ENCODE measurements at places on chromosomes 1 and 21.

- H3K4me3 ChIP-seq, result no peak overlapping the region
- H3K4me1 ChIP-seq, result no peaks in the 10 kb centered on the region
- no peaks in the 10 kb centered on the region for H3K27me3 ChIP-seq
- no peak overlapping the region for H3K27ac ChIP-seq
Measured at GRCh38 chr21:17146426-17146825, 366.4 kb upstream of the CXADR start.

DNA sequence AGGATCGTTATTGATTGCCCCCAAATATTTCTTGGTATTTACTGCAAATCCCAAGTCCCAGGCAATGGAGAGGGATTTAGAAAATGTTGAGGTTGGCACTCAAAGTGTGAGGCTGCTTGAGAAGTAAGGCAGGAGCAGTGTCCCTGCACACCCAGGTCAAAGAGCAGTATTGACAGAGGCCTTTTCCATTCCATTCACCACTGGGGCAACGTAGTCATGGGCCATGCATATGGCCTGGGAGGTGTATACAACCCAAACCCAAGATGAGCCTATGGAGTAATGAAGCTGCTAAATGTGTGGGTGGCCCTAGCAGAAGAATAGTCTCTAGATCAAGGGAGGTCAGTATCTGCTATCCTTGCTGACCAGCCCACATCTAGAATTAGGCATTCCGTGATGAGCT is 245.6 kb downstream of the FOXD2 start:
- DNase-seq, result no peak
- H3K36me3 ChIP-seq, result no peaks in the 10 kb centered on the region
- peaks cover 8% of the 10 kb centered on the region for H3K27me3 ChIP-seq
- H3K27ac ChIP-seq, result no peak overlapping the region
- no peaks in the 10 kb centered on the region for H3K4me1 ChIP-seq

DNA sequence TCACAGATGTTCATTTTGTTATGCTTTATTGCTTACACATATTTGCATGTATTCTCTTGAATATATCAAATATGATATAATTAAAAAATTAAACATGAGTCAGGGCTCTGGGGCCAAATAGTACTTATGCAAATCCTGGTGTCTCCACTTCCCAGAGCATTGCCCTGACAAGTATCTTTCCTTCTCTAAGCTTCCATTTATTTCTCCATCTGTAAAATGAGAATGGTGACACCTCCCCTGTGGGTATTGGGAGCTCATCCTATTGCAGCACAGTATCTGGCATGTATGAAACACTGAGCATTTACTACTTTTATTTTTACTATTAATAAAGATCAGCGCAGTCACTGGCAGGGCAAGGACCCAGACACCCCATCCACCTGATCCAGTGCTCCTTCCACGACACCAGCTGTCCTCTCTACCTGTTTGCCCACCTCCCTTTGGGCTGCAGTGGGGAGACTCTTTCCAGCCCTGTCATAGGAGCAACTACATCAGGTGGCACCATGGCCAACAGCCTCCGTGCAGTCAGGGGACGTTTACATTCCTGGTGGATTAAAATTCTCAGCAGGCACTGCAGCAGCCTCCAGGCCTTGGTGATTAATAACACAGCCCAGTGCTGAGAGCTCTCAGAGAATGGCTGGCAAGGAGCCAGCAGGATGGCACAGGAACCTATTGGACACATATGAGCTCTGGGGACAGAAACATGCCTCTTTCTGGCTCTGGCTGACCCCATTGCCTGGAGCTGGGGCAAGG is 113.0 kb downstream of the DMRTB1 start:
- DNase-seq, result no peak
- no peaks in the 10 kb centered on the region for H3K27me3 ChIP-seq
- H3K4me1 ChIP-seq, result no peaks in the 10 kb centered on the region
- H3K4me3 ChIP-seq, result no peak overlapping the region

DNA sequence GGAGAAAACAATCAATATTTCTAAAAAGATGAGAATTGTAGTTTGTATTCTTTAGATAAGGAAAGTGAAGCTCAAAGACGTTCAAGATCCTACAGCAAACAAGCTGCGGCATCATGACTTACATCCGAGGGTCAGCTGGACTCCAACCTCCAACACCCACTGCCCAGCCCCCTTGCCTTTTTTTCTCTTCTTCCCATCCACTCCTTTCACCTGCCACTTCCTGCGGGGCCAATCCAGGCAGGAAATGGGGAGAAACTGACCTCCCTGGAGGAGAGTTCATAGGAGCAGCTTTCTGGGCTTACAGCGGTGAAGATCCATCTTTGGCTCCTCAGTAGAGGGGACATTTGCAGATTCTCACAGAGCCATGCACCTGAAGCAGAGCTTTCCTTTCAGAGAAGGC is 361.5 kb downstream of the PTPRU start:
- H3K36me3 ChIP-seq, result no peaks in the 10 kb centered on the region
- no peaks in the 10 kb centered on the region for H3K27me3 ChIP-seq
- no peak overlapping the region for H3K4me3 ChIP-seq
- DNase-seq, result no peak

GRCh38 chr1:224433041-224433691 is 1.4 kb downstream of the WDR26 start:
- H3K4me1 ChIP-seq, result peaks cover 55% of the 10 kb centered on the region
- H3K27ac ChIP-seq, result peak overlapping the region; percentile 98
- DNase-seq, result peak; percentile 49
- peak overlapping the region; percentile 80 for H3K4me3 ChIP-seq
- H3K36me3 ChIP-seq, result peaks cover 18% of the 10 kb centered on the region

GRCh38 chr1:78043436-78043835 is 2.3 kb upstream of the GIPC2 start:
- H3K27me3 ChIP-seq, result peaks cover 28% of the 10 kb centered on the region
- peaks cover 14% of the 10 kb centered on the region for H3K4me1 ChIP-seq
- H3K27ac ChIP-seq, result no peak overlapping the region
- H3K4me3 ChIP-seq, result no peak overlapping the region

DNA sequence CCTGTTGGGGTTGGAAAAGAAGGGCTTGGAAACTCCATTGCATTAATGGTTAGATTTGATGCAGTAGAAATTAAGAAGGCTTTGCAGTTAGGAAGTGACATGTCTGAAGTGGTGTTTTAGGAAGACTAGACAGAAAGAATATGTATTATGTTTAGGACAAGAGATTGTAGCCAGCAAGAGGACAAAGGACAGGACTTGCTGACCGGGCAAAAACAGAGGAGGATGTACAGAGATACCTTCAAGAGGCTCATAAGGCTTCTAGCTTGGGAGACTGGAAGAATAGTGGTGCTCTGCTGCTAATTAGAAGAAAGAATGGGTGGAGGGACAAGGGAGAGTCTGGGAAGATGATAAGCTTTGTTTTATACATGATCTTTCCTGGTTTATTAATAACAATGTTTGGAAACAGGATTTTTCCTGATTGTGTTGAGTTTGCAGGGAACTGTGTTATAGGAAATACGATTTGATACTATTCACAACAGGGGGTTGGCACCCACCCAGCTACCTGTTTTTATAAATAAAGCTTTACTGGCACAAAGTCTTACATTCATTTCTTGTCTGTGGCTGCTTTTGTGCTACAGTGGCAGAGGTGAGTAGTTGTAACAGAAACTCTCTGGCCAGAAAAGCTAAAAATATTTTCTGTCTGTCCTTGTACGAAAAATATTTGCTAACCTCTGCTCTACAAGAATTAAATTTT is 37.1 kb upstream of the TMCO2 start:
- peaks cover 53% of the 10 kb centered on the region for H3K36me3 ChIP-seq
- no peaks in the 10 kb centered on the region for H3K4me1 ChIP-seq
- DNase-seq, result no peak

DNA sequence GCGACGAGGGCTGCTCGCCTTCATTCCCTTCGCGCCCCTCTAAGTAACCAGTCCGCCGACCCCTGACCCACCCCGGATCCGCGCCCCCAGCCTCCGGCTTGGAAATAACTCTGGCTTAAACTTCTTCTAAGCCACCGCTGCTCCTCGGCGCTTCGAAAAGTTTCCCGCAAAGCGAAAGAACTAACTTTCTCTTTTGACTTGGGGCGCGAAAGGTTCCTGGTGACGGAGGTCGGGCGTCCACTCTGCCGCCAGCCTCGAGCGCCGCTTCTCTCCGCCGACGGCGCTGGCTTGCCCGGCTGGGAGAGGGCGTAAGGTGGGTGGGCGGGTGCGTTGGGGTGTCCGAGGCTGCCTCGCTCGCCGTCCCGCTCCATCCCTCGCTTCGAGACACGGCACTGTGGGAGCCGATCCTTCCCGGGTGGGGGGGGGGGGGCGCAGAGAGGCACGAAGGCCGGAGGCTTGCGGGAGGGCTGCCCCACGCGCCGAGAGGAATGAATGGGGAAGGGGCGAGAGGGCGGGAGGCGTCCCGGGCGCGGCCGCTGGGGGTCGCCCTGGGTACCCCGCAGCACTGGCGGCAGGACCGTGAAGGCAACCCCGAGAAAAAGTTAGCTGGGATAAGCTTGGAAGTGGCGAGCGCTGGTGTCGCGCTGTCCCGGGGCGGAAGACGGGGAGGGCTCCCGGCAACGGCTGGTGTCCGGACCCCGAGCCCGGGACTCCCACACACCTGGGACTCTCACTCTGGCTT is 569 bp downstream of the ATF3 start:
- H3K4me1 ChIP-seq, result peaks cover 39% of the 10 kb centered on the region
- peaks cover 17% of the 10 kb centered on the region for H3K27me3 ChIP-seq
- no peaks in the 10 kb centered on the region for H3K36me3 ChIP-seq
- peak overlapping the region; percentile 99 for H3K27ac ChIP-seq
- peak overlapping the region; percentile 71 for H3K4me3 ChIP-seq
- peak; percentile 74 for DNase-seq

GRCh38 chr1:21397813-21398188 is 42.1 kb upstream of the NBPF3 start:
- H3K27ac ChIP-seq, result no peak overlapping the region
- no peaks in the 10 kb centered on the region for H3K4me1 ChIP-seq
- H3K27me3 ChIP-seq, result no peaks in the 10 kb centered on the region
- DNase-seq, result peak; percentile 46
- H3K36me3 ChIP-seq, result no peaks in the 10 kb centered on the region
- no peak overlapping the region for H3K4me3 ChIP-seq

- no peaks in the 10 kb centered on the region for H3K27me3 ChIP-seq
- no peak overlapping the region for H3K4me3 ChIP-seq
- H3K36me3 ChIP-seq, result no peaks in the 10 kb centered on the region
- no peak for DNase-seq
Measured at GRCh38 chr21:26473471-26473870, 99.6 kb downstream of the CYYR1 start.

GRCh38 chr1:116951200-116951935 is 41.7 kb downstream of the PTGFRN start:
- DNase-seq, result no peak
- H3K27ac ChIP-seq, result peak overlapping the region; percentile 39
- no peak overlapping the region for H3K4me3 ChIP-seq
- no peaks in the 10 kb centered on the region for H3K27me3 ChIP-seq

DNA sequence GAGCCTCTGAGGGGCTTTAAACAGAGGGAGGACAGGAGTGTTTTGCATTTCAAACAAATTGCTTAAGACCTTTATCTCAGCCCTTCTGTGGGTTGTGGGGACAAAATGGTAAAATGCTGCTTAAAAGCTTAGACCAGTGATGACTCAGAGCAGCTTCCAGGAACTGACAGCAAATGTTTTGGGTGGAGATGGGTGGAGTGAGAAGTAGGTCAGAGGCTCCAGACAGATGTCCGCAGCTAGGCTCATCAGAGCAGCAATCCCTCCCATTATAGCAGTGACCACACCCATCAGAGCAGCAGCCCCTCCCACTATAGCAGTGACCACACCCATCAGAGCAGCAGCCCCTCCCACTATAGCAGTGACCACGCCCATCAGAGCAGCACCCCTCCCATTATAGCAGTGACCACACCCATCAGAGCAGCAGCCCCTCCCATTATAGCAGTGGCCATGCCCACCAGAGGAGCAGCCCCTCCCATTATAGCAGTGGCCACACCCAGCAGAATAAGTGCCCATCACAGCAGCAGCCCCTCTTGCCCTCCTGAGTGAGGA is 532.2 kb downstream of the MATN1 start:
- peak overlapping the region; percentile 46 for H3K27ac ChIP-seq
- H3K4me3 ChIP-seq, result no peak overlapping the region
- H3K36me3 ChIP-seq, result no peaks in the 10 kb centered on the region
- no peaks in the 10 kb centered on the region for H3K27me3 ChIP-seq
- no peak for DNase-seq
- peaks cover 13% of the 10 kb centered on the region for H3K4me1 ChIP-seq

DNA sequence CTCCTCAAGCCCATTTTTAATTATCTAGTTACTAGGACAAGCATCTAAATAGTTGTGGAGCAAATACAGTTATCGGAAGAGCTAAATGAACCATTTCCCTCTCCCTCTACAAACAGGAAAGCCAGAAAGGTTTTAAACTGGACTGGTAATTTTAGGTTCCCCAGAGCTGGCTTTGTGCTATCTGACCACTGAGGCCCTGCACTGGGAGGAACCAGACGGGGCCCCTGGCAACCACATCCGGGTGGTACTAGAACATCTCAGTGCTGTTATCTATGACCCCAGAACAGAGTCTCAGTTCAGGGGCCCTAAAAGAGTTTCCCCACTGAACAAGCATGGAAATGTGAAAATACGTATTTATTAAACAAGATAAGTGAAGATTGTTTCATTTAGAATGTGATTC is 7.7 kb upstream of the RSPH1 start:
- H3K4me3 ChIP-seq, result no peak overlapping the region
- H3K27ac ChIP-seq, result no peak overlapping the region
- no peaks in the 10 kb centered on the region for H3K27me3 ChIP-seq
- no peak for DNase-seq
- no peaks in the 10 kb centered on the region for H3K36me3 ChIP-seq
- no peaks in the 10 kb centered on the region for H3K4me1 ChIP-seq

DNA sequence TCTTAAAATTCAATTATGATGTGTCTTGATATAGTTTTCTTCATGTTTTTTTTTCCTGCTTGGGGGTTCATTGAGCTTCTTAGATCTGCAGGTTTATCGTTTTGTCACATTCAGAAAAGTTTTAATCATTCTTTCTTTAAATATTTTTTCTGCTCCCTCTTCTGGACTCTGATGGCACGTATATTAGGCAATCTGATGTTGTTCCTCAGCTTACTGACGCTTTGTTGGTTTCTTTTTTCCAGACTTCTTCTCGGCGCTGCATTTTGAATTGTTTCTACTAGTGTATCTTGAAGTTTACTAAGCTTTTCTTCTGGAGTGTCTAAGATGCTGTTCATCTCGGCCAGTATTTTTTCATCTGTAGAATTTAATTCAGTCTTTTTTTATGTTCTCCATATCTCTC is 44.8 kb upstream of the FMOD start:
- no peak overlapping the region for H3K4me3 ChIP-seq
- H3K27ac ChIP-seq, result no peak overlapping the region
- H3K27me3 ChIP-seq, result no peaks in the 10 kb centered on the region
- DNase-seq, result no peak
- H3K36me3 ChIP-seq, result no peaks in the 10 kb centered on the region

GRCh38 chr1:17663646-17664045 is 91.5 kb upstream of the ACTL8 start:
- H3K4me1 ChIP-seq, result no peaks in the 10 kb centered on the region
- DNase-seq, result no peak
- H3K27me3 ChIP-seq, result no peaks in the 10 kb centered on the region
- H3K4me3 ChIP-seq, result no peak overlapping the region

DNA sequence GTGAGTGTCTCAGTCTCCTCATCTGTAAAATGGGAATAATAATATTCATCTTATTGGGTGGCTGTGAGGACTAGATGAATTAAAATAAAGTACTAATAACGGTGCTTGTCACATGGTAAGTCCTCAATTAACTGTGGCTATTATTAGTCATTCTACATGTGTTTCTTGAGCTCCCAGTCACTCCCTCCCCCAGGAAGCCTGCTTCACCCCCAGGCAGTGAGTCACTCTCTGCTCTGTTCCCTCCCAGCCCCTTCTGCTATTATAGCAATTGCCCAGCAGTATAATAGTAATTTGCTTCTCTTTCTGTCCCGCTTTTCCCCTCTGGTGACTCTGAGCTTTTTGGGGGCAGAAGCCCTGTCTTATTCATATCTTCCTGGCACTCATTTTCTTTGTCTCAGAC is 102.0 kb downstream of the BEND5 start:
- no peak overlapping the region for H3K4me3 ChIP-seq
- no peak for DNase-seq
- no peaks in the 10 kb centered on the region for H3K27me3 ChIP-seq
- no peaks in the 10 kb centered on the region for H3K4me1 ChIP-seq
